ENCODE measurements at places on chromosomes 5 and 9.

DNA sequence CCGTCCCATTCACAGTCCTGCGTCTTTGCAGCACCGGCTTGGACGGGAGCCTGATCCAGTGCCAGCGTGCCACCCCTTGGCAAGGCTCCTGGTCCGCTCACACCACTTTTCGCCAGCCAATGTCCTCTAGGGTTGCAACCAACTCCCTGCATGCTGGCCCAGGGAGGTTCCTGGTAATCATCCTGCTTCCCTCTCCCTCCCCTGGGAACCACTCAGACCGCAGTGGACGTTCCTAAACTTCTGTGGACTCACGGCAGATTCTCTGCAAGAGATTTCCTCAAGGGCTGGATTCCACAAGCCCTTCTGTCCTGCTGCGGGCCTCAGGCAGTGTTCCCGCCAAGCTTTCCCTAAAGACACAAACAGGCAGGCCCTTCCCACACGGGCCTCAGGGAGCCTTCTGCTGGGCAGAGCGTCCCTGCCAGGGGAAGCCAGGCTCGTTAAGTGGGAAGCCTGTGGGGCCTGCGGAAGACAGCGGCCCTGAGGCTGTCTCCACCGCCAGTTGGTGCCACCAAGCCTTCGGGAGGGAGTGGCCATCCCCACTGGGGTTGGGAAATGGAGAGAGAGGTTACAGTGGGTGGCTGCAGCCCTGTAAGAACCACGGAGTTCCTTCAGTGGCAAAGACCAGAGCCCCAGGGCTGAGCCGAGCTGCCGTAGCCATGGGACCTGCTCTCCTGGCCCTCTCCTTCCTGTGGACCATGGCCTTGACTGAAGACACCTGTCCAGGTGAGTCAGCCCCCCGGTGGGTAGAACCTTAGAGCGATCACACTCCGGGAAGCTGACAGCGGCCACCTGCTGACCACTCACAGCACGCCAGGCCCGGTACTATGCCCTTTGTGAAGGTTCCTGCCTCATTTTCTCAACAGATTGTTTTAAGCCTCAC is 16.4 kb upstream of the FCN2 start:
- no peak for DNase-seq

GRCh38 chr5:44952376-44952775 is 143.6 kb downstream of the MRPS30 start:
- no peak for DNase-seq

DNA sequence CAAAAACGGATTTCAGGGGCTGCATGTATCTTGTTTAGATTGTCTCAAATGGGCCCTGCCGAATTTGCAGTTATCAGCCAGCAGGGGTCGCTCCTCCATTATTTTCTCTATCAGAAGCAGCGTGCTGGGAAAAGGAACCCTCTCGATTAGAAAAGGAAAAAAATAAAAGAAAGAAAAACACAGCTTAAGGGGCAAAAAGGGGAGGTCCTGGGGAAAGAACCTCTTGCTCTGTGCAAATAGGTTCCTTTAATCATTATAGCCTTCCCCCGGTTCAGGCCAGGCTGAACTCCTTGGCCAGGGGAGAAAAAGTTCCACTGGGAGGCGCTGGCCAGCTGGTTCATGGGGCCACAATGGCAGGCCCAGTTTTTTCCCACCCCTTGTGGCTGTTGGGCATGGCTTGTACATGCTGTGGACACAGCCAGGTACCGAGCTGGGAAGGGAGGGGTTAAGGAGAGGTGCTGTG is 25.0 kb upstream of the CAPSL start:
- DNase-seq, result no peak

DNA sequence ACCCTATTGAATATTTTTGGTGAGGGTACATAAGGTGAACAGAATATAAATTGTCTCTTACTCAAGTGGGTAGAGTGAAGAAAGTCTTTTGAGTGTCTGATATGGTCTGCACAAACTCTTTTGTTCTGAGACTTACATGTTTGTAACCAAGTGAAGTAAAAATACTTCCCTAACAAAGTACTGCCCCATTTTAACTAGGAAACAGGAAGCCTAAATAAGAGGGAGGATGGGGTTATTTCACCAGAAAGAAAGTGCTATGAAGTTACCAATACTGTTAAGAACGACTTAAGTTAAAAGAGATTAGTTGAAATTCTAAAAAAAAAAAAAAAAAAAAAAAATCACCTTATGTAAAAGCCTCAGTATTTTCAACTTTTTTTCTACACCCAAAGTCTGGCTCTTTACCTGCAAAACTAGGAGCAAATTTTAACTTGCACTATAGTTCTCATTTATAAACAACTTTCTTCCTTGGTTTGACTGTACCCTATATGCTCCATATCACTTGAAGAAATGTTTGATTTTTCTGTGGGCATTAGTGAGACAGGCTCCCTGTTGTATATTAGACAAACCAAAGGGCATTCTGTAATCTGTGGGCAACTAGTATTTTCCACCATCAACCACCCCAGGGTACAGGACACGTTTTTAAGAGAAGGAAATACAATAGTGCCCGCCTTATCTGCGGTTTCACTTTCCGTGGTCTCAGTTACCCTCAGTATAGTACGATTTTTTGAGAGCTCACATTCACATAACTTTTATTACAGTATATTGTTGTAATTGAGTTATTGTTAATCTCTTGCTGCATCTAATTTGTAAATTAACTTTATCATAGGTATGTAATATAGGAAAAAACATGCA is 127.7 kb downstream of the NR3C1 start:
- no peak for DNase-seq

GRCh38 chr5:3594510-3595005 is 1.1 kb upstream of the IRX1 start:
- no peak for DNase-seq

GRCh38 chr5:126917918-126918614 is 112.3 kb downstream of the MARCHF3 start:
- DNase-seq, result no peak
